ENCODE measurements at places on chromosomes 1 and 21.

- DNase-seq, result no peak
These were observed 402.5 kb downstream of the PTPRC start for GRCh38 chr1:199041173-199041914.

DNA sequence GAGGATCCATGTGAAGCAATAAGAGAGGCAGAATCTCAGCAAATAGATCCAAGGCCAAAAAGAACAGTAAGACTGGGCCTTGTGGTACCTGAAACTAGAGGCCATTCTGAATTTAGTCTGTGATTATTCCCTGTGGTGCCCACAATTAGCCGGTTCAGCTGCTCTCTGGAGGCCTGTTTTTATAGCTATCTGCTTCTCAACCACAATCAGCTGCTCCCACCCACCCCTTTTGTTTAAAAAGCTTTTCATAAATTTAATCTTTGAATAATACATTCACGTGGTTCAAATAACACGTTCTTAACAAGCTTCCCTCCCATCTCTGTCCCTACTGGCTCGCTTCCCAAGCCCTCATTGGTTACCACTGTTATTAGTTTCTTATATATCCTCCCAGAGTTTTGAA, 18.0 kb downstream of the UBE2T start:
- no peak for DNase-seq

DNA sequence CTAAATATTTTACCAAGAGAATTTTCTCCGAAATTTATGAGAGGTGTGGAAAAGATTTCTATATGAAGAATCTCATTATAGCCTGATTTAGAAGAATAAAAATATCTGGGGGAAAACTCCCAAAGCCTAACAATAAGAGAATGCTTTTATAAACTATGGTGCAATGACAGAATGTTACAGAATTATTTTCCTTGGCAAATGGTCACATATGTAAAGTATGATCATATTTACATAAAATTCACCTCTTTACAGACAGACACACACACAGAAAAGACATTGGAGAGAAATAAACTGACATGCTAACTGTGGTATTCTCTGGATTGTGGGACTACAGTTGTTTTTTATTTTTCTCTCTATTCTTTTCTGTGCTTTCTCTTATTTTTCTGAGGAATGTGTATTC, 226.3 kb upstream of the USP24 start:
- no peak for DNase-seq

GRCh38 chr21:36976228-36976861, 9.9 kb upstream of the HLCS start:
- DNase-seq, result no peak

DNA sequence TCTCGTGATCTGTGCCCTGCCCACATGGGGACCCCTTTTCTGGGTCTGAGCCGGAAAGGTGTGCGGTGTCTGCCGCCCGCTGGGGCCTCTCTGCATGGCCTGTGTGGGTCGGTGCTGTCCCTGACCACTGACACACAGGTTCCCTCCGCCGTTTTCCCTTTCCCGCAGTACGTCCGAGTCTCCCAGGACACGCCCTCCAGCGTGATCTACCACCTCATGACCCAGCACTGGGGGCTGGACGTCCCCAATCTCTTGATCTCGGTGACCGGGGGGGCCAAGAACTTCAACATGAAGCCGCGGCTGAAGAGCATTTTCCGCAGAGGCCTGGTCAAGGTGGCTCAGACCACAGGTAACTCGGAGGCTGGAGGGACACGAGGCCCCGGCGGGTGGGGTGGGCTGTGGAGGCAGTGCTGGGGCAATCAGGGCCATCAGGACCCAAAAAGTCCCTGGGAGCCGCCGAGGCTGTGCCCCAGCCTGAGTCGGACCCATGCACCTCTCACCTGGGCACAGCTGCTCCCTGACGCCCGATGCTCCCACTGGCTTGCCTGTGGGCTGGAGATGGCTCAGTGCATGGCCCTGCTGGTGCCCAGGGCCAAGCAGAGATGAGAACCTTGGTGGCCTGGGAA, 13.3 kb downstream of the TRPM2 start:
- no peak for DNase-seq

DNA sequence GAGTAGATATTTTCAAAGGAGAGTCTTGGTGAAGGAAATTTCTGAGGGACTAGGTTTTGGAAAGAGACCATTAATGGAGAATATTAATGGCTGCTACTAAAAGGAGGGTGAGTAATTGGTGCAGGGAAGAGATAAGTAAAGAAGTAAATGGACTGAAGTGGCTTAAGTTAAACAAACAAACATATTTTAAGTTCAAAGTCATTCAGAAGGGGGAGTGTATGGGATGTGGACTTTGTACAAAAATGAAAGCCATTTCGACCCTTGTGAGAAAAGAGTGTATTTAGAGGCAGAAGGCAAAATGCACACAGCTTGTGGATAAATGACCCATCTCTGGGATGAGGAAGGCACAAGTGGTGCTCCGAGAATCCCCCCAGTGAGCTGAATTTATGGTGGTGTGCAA, 171.7 kb downstream of the BACH1 start:
- no peak for DNase-seq

DNA sequence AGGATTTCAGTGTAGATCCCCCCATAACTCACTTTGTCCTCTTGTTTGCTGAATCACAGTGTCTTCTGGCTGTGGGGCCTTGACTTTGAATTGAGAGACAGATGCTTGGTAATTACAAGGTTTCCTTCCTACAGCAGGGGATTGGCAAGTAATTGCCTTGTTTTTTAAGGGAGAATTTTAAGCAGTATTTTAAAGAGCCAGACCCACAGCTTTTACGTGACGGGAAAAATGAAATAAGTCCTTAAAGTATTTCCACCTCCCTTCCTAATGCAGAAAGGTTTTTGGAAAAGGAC, 41.0 kb downstream of the PGBD5 start:
- no peak for DNase-seq

DNA sequence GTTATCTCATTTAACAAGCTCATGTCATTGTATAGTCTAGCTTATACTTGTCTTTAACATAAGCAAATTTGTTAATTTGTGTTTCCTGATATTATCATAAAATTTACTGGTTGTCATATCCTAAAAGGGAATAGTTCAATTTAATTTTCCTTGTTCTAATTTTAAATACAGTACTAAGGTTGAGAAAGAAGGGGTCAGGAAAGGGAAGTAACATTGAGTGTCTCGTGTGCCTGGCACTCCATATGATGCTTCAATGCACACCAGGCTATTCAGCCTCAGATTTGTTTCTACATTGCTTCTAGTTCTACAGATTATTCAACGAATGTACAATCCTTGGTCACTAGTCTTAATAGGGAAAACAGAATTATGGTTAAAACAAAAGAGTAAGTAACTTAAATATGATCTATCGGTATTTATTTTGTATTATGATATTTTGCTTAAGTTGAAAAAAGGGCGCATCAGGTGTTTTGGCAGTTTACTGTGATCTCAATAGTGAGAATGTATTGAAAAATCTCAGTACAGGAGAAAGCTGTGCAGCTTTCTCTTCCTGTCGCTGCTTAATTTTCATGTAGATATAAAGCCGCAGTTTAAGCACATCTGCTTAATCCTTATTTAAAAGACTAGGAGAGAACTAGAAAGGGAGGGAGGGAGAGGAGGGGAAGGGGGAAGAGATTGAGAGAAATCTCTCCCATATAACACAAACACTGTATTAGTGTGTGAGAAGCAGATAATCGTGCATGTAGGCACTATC, 13.0 kb downstream of the PTPRC start:
- DNase-seq, result no peak

DNA sequence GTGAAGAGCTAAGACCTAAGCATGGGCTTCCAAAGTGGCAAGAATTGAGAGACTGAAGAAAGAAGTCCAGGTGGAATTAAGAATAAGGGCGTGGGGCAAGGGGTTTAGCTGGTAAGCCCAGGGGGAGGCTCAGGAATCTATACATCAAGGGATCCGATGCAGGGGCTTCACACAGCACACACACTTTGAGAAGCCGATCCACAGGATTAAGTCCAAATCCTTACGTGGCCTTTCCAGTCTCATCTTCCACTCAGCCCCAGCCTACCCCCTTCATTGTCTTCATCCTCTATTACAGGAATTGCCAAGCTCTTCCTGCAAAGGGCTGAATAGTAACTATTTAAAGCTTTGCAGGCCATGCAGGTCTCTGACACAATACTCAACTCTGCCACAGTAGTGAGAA, 101.3 kb downstream of the TGFBR3 start:
- DNase-seq, result no peak

DNA sequence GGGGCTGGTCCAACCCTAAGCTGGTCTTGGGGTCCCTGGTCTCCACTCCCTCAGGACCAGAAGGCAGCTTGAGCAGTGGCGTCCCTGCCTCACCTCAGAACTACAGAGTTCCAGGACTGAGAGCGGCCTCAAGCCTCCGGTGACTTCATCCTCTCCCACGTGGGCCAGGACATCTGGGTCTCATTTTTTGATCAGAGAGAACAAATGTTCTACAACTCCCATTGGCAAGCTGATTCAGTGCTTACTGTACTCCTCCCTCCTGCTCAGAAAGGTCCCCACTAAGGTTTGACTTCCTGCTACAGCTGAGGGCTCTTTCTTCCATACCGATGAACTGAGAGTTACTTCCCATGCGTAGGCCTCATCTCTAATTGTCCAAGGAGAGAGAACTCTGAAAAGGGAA, 78.5 kb downstream of the PLXNA2 start:
- DNase-seq, result peak; percentile 51

DNA sequence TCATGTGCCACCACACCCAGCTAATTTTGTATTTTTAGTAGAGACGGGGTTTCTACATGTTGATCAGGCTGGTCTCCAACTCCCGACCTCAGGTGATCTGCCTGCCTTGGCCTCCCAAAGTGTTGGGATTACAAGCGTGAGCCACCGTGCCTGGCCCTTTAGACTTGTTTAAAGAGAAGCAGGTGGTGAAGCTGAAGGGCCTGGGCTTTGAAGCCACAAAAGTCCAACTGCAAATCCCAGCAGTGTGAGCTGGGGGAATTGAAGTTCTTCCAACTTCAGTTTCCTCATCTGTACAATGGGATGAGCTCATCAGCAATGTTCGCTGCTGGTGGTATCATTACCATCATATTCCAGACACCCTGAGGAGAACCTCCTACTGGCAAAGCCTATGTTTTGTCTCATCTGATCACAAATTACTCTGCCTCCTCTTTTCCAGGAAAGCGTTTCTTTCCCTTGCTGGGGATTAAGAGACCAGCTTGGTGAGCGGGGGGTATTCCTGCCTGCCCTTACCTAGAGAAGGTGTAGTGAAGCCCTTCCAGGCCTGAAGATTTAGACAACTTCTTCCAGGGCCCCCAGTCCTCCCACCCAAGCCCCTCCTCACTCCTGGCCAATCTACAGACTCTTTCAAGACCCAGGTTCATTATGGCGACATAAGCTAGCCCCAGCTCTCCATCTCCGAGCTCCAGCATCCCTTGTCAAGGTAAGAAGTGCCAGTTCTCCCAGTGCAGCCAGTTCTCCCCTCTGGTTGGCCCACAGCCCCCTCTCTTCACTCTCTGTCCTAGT, 2.4 kb upstream of the SHISA4 start:
- no peak for DNase-seq

DNA sequence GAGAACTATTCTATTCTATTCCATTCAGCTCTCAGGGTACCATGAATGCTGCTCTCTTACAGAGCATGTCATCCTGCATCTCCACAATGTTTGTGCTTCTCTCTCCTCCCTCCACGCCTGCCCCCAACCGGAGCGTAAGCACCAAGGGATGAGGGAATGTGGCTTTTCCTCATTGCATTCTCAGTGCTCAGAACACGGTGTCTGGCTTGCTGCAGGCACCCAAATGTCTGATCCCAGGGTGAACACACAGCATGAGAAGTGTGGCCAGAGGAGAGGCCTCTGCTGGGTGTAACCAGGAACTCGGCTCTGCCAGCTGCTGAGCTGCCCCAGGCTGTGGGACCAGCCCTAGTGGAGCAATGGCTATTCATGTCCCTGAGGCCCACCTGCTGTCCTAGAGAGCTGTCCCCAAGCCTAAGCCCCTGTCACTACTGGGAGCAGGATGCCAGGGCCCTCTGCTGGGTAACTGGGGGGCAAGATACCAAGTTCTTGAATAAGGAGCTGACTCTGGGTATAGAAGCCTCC, 38.3 kb downstream of the OLFML2B start:
- DNase-seq, result no peak

GRCh38 chr1:115782571-115783281, 14.2 kb upstream of the CASQ2 start:
- peak; percentile 90 for DNase-seq

DNA sequence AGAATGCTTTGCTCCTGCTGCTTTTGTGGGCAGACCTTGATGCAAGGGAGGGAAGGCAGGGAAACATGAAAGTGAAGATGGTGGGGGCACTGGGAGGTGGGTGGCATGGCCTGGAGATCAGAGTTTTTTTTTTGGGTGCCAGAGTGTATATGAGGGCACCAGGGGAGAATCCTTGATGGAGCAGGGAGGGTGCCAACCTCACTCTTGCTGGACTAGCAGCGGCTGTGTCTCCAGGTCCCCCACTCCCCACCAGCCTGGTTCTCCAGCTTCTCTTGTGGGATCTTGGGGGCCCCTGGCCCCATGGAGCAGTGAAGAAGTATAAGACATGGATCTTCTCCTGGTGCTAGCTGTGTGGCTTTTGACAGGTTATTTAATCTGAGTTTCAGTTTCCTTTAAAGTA, 13.5 kb upstream of the PRELP start:
- no peak for DNase-seq

DNA sequence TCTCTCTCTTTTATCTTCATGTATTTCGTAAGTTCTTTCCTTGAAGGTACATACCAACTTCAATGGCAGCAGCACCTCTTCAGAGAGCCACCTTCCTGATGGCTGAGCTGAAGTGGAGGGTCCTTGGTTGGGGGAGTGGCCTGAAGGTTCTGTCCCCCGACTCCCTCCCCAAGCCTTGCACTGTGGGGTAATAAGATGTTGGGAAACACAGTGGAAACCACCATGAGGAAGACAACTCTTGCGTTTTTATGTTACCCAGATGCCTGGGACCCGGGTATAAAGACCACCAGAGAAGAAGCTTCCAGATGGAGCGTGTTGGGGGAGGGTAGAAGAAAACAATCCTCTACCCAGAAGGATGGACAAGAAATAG, 794 bp downstream of the KRTAP12-3 start:
- no peak for DNase-seq

DNA sequence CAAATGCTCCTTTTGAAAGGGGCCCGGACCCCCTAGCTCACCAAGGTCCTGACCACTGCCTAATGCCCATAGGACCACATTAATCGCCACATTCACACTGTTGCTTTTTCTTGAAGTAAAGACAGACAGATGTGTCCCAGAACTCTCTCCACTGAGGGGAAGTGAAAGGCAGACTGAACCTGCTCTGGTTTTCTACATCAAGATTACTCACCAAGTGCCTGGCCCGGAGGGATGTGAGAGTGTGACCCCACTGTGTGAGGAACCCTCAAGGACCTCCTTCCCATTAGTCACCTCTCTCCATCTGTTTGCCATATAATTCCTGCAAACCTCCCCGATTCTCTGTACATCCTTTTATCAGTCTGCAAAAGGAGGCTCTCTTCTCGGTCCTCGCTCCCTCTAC, 381.5 kb downstream of the OMA1 start:
- peak; percentile 26 for DNase-seq

DNA sequence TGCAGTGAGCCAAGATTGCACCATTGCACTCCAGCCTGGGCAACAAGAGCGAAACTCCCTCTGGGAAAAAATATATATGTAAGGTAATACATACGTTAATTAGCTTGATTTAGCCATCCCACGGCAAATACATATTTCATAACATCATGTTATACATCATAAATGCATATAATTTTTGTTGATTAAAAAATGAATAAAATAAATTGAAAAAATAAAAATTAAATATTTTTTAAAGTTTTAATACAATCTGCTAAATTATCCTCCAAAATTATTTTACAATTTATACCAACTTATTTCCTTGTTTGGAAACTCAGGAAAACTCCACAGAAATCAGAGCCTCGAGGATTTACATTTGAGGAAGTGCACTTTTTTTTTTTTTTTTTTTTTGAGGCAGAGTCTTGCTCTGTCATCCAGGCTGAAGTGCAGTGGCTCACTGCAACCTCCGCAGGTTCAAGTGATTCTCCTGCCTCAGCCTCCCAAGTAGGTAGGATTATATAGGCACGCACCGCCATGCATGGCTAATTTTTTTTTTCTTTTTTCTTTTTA, 12.6 kb upstream of the IPO9 start:
- no peak for DNase-seq
